Astrocyte (in vitro differentiated cells and primary cell): ENCODE measurements at places on chromosomes 2 and 18. TPM values are rescaled to one million over a fixed set of nuclear protein-coding genes. Genes with fewer than 3 reads are reported as not detected.

DNA sequence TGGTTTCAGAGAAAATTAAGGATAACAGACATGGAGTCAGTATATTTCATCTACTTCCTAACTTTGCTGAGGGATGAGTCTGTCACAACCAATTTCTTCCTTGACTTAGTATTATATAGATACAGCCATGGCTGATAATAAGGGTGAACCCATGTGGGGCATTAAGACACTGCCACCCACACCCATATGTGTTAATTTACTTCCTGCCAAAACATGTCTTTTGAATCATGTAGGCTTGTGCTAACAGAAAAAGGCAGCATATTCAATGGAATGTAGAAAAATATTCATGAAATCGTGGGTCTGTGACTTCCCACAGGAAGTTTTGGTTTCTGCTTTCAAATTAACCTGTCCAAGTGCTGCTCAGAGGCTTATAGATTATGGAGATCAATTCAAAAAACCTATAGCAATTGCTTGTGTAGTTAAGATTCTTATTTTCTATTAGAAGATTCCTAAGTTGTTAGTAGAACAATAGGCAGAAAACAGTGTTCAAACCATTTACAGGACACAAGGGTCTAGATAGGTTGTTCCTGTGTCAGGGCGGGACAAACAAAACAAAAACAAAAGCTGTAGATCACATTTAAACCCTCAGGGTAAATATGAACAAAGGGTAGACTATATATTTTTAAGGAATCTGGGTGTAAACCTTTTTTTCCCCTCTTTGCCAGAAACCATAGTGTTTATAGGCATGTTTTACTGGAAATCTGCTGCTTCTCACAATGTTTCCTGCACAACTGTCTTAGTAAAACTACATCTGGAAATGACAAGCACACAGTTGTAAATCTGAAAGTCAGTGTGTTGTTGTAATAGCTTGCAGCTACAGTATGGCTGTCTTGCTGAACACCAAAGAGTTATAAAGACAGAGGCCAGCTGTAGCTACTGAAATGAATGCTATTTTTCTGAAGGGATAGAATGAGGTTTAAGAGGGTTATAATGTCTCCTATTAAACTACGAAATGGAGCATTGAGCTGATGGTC is 691.2 kb downstream of the EPHA4 start:
- DNase-seq: no peak

- DNase-seq: no peak
Observed at GRCh38 chr2:85516653-85517389, 22.1 kb upstream of the MAT2A start.

TMEM131 gene
- total RNA-seq: 32.8 and 35.3 TPM in 2 replicates

ARPC2 gene
- total RNA-seq: 521 and 535 TPM in 2 replicates

EEF1B2 gene
- total RNA-seq: 518 and 546 TPM in 2 replicates

GRCh38 chr2:37366773-37367172 is 22.3 kb downstream of the QPCT start:
- no peak for DNase-seq

DNA sequence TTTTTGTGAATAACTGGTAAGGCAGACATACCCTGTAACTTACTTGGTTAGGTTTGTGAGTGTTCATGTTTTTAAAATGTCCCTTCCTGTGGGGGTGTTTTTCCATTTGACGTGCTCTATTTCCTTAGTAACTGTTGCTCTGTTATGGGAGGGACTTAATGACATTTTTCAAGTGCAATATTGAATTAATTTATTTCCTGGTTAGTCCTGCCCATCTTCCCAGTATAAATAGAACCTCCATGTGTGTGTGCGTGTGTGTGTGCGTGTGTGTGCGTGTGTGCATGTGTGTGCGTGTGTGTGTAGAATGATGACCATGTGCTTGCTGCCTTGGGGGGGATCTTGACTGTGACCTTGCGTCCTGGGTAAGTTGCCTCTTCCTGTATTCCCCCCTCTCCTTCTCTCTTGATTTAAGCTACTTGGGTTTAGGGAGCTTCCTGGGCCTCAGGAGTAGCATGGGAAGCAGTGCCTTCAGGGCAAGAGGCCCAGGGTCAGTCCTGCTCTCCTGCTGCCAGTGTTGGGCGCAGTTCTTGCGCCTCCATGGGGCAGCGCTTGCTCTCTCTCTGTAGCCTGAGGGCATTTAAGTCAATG is 163.9 kb downstream of the LDLRAD4 start:
- peak; percentile 71 for DNase-seq

BCL11A gene
- 29.8 and 32.0 TPM in 2 replicates for total RNA-seq

DNA sequence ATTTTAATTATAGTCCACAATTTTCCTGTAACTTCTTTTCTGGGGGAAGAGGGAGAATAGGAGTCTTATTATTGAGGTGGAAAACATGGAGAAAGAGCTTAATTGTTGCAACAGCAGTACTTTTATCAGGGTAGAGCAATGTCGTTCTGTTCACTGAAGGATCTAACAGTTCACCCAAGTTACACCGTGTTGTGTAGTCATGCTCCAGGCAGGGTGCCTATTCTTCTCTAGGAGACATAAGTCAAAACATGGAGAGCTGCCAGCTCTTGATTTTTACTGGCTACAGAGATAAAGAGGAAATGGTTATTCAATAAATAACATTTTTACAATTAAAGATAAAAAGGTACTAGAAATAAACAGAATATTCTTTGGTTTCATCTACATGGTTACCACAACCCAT is 594.3 kb upstream of the NETO1 start:
- peak; percentile 83 for DNase-seq
